ENCODE measurements at places on chromosomes 16 and 17. TPM values are rescaled to one million over a fixed set of nuclear protein-coding genes. Genes with fewer than 3 reads are reported as not detected.

GRCh38 chr17:34140006-34140405, 115.1 kb upstream of the CCL2 start:
- ATAC-seq: no peak

GRCh38 chr17:55435408-55435807, 13.8 kb upstream of the MMD start:
- ATAC-seq: no peak

GRCh38 chr17:2233441-2233947, 70.1 kb downstream of the SMG6 start:
- peak; percentile 24 for ATAC-seq

- ATAC-seq: no peak
Observed at GRCh38 chr16:57343221-57343620, 15.4 kb upstream of the CCL22 start.

DNA sequence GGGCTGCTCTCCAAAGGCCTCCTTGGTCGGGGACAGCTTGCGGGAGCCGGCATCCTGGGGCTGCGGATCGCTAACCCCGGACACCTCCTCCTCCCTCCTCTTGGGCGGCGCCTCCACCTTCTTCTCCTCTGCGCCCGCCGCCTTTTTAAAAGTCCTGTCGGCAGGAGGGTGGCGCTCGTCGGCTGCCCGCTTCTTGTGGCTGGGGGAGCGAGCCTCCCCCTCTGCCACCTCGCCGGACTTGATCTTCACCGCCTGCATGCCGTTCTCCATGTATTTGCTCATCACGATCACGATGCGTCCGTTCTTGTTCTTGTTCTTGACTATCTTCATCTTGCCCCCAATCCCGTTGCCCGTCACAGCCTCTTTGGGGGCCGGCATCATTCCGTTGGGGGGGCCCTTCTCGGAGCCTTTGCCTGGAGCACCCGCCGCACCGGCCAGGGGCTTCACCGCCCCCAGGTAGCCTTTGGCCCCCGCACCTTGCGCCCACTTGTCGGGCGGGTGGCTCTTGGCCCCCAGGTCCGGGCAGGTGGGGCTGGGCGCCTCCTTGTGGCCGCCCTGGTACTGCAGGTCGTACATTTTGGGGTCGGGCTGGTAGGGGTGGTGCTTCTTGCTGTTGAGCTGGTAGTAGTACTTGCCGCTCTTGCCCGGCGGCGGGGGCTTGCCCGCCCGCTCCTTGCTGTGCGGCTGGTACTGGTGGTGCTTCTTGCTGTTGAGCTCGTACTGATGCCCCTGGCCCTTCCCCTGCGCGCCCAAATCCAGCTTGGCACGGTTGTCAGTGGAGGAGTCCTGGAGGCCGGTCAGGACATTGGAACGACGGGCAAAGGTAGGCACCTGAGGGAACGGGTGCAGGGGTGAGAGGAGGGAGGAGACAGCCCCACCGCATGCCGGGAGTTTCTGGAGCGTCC, 4.4 kb downstream of the CBX4 start:
- no peak for ATAC-seq

GRCh38 chr17:57315061-57316015, 59.0 kb downstream of the MSI2 start:
- no peak for ATAC-seq

DNA sequence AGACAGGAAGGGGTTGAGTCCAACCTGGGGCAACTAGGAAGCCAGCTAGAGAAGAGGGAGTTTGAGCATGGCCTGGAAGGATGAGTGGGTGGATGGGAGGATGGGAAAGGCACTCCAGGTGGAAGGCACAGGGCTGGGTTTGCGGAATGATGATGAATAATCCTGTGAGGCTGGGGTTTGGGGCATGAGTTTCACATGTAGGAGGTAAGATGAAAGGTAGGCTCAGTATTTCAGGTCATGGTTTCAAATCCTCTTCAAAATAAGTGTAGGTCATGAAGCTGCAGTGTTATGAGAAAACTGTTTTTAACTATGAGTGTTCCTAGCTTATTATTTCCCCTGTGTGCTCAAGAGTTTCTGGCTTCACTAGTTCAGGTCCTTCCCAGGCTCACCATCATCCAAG, 130.3 kb downstream of the SKAP1 start:
- ATAC-seq: no peak

GRCh38 chr16:28189245-28189644, 22.5 kb downstream of the XPO6 start:
- ATAC-seq: no peak

The SMURF2 gene
- 39.7 TPM for total RNA-seq

The DNAH17 gene
- total RNA-seq: 0.15 TPM

All from gastroesophageal sphincter (tissue), 4 donors.